HCT116 (cell line): ENCODE measurements at places on chromosomes 7 and 10. TPM values are rescaled to one million over a fixed set of nuclear protein-coding genes. Genes with fewer than 3 reads are reported as not detected.

The CTAGE8 gene
- total RNA-seq = 6.1 TPM

The TFPI2 gene
- total RNA-seq = 0.15 TPM

The CUZD1 gene
- 1.7 TPM for total RNA-seq

The SLC25A28 gene
- 59.5 TPM for total RNA-seq

The ANKRD7 gene
- not detected for total RNA-seq
